Activated naive CD4-positive, alpha-beta T cell treated with anti-CD3 and anti-CD28 coated beads, Interleukin-2, amount 10 ng/mL, durations not matched to agents 5 hours and 36 hours (primary cell): ENCODE measurements at places on chromosomes 11 and 22. TPM values are rescaled to one million over a fixed set of nuclear protein-coding genes. Genes with fewer than 3 reads are reported as not detected.

TRIM51 gene
- not detected for total RNA-seq

CTTN gene
- 0.39 TPM for total RNA-seq

DGCR8 gene
- 47.7 TPM for total RNA-seq

CABP4 gene
- 3.4 TPM for total RNA-seq

TUB gene
- 0.02 TPM for total RNA-seq

TPBGL gene
- 0.41 TPM for total RNA-seq

RIBC2 gene
- total RNA-seq = 8.2 TPM

OR6A2 gene
- total RNA-seq = not detected

APOL4 gene
- 1.2 TPM for total RNA-seq

OR8G1 gene
- total RNA-seq = not detected

OR5AP2 gene
- total RNA-seq = not detected

OR52I1 gene
- total RNA-seq = not detected

MS4A7 gene
- not detected for total RNA-seq

GSTT2B gene
- total RNA-seq = not detected

CPT1A gene
- total RNA-seq = 46.1 TPM

HRAS gene
- total RNA-seq = 41.8 TPM

VPREB1 gene
- not detected for total RNA-seq

DNAJB7 gene
- total RNA-seq = not detected

AP5B1 gene
- 28.2 TPM for total RNA-seq

TRMU gene
- 68.6 TPM for total RNA-seq

KIAA1671 gene
- total RNA-seq = 13.6 TPM

EML3 gene
- 139 TPM for total RNA-seq

CHRNA10 gene
- total RNA-seq = 1.9 TPM

C11orf16 gene
- not detected for total RNA-seq

CWF19L2 gene
- 12.4 TPM for total RNA-seq

CARD10 gene
- not detected for total RNA-seq

HTR3A gene
- not detected for total RNA-seq

DPP3 gene
- total RNA-seq = 61.8 TPM

FIBIN gene
- not detected for total RNA-seq

RASL10A gene
- total RNA-seq = 1.2 TPM
